Prostate gland (tissue), 2 donors: ENCODE measurements at places on chromosomes 3 and 15.

- no peak for DNase-seq
Measured at GRCh38 chr3:4162096-4162495, 141.1 kb upstream of the SETMAR start.

DNA sequence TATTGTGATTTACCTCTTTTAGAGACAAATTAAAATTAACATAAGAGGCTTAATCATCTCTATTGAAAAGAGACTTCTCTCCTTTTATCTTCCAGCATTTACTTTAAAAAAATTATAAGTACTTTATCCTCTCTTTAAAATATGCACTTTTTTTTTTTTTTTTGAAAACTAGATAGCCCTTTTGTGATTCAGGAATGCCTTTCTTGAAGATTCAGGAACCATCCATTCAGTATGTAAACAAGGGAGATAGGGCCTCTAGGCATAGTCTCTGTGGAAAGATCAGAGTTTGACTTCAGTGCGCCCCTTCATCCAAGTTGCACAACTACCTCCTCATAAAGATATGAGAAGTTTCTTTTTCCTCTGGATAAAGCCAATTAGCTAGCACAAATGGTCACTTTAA lies 1163.7 kb downstream of the SI start:
- no peak for DNase-seq

GRCh38 chr3:107919239-107919638 lies 171.6 kb downstream of the CD47 start:
- no peak for DNase-seq

- DNase-seq = no peak
Measured at GRCh38 chr3:115341208-115341607, 194.1 kb upstream of the ZBTB20 start.

DNA sequence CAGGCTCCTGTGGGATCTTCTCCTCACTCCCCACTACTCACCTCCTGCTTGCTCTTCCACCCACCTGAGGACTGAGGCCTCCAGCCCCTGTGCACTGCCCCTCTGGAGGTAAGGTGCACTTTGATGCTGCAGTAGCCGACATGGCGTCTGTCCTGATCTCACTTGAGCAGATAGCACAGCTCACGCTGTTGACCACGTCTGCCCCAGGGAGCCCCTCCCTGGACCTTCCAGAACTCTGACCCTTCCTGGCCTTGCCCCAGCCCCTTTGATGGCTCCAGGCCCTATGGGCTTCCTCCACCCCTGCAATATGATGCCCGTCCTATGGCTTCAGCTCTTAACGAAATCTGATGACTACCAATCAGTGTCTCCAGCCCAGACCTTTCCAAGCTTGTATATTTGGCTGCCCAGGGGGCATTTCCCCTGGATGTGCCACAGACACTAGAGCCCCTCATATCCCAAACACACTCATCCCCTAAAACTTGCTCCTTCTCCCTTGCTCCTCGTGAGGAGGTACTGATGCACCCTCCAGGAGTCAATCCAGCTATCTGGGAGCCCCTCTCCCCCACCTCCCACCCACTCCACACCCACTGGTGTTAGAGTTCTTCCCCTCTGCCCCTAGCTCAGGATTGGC lies 27.1 kb downstream of the KY start:
- DNase-seq = no peak

DNA sequence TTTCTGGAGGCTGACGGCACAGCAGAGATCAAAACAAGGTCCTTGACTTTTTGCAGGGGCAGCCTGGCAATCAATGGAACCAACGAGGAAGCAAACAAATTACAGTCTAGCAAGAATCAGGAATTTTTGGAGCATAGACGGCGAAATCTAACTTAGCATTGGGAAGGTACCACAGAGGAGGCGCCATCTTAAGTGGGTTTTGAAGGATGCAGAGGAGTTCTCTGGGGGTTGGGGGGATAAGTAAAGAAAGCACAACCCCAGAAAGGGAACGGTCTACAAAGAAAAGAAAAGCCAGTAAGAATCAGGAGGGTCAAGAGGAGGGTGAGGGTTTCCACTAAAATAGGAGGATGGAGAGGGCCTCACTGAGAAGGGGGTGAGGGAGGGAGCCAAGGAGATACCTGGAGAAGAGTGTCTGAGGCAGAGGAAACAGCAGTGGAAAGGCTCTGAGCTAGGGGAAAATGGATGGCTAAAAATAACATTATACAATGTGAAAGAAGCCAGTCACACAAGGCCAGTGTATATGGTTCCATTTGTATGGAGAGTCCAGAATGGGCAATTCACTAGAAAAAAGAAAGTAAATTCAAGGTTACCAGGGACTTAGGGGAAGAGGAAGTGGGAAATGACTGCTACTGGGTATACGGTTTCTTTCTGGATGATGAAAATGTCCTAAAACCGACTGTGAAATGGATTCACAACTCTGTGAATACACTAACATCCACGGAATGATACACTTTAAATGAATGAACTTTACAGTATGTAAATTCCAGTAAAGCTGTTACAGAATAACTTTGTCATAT lies 25.2 kb upstream of the IQSEC1 start:
- DNase-seq = no peak

DNA sequence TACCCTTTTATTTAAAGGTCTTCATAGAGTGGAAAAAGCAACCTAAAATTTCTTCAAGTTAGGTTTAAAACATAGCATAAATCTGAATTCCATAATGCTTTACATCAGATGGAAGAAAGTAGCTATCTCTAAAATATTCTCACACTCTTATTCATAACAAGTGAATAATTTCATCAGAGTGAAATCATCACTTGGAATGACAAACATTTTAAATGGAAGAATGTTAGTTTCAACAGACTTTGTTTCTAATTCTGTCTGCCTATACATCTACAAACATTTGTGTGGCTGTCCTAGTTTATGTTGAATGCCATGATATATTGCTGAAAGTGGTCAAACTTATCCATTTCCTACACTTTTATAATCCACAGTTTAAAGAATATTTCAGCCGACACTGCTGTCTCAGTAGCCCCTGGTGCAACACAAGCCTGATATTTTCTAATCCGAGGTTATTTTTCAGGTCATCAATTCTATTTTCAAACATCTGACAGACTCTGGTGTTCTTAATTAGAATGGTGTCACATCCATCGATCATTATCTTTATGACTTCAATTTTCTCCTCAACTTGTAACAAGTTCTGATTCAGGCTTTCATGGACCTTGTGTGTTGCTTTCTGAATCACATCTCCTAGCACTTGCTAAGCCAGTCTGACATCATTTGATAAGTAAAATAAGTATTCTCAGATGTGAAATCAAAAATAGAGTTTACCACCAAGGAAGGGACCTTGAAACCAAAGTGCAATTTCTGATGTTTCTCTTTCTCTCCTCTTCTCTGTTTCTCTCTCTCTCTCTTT lies 17.1 kb upstream of the CNTN3 start:
- no peak for DNase-seq

GRCh38 chr3:70550723-70551319 lies 238.4 kb upstream of the MDFIC2 start:
- DNase-seq = peak; percentile 60

- no peak for DNase-seq
Measured at GRCh38 chr15:90291679-90292356, 26.3 kb downstream of the NGRN start.

DNA sequence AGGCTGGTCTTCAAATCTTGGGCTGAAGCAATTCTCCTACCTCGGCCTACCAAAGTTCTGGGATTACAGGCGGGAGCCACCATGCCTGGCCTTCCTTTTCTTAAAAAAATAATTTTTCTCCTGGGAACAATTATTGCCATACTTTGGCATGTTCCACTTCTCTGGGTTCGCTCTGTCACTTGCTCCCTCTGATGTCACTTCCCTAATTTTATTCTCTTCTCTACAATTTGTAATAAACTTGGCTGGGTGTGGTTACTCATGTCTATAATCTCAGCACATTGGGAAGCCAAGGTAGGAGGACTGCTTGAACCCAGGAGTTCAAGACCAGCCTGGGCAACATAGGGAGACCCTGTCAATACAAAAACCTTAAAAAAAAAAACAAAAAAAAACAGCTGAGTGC lies 6.1 kb upstream of the IMPDH2 start:
- no peak for DNase-seq

DNA sequence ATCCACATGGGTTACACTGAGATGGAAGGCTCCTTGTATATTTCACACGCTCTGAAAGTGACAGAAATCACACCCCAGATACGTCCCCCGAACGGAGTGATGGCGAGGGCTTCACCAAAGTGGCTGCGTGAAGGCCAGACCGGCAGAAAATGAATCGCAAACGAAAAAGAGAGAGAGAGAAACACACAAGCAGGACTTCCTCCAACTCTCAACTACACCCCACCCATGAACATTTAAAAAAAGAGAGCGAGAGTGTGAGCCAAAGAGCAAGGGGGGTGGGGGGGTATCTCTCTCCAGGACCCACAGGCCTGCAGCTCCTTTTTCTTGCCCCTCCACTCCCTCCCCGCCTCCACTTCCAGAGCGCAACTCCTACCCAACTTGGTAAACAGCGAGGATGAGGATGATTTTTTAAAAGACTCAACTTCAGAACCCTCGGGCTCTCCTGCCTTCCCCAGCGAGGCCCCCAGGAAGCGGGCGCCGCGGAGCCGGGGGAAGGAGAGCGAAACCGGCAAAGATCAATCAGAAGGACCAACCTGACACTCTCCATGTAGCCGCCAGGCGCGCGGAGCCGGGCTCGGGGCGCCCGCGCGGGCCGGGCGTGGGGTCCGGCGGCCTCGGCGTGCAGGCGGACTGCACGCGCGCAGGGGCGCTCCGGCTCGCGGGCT lies 519.1 kb downstream of the FOXP1 start:
- DNase-seq = peak; percentile 39

DNA sequence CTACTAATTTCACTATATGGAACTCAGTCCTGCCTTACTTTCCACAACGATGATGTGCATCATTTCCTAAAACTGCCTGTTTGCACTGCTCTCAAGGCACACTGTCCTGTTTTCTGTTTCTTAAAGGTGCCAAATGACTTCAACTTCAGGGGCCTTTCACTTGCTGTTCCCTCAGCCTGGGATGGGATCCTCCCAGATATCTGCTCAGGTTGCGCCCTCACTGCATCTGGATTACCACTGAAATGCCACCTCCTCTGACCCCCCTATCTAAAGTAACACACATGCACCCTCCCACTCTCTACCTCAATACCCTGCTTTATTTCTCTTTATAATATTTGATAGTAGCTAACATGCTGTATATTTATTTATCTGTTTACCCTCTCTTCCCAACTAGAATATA lies 123.8 kb upstream of the CMC1 start:
- DNase-seq = no peak

DNA sequence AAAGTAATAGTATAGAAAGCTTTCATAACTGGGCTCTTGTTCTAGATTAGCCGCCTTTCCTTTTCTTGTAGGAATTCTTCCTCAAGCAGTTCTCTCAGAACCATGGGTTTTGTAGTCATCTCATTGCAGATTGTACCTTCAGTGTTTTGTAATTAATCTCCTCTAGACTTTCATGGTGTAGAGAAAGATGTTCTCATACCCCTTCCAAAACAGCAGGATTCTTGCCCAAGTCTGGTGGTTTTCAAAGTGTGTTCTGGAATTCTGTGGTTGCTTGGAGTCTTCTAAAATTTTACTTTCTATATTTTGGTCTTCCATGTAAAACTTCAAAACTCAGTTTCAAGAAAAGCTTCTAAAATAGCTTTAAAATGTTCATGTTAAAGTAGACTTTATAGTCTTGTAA lies 293.8 kb downstream of the PTPRG start:
- DNase-seq = no peak

DNA sequence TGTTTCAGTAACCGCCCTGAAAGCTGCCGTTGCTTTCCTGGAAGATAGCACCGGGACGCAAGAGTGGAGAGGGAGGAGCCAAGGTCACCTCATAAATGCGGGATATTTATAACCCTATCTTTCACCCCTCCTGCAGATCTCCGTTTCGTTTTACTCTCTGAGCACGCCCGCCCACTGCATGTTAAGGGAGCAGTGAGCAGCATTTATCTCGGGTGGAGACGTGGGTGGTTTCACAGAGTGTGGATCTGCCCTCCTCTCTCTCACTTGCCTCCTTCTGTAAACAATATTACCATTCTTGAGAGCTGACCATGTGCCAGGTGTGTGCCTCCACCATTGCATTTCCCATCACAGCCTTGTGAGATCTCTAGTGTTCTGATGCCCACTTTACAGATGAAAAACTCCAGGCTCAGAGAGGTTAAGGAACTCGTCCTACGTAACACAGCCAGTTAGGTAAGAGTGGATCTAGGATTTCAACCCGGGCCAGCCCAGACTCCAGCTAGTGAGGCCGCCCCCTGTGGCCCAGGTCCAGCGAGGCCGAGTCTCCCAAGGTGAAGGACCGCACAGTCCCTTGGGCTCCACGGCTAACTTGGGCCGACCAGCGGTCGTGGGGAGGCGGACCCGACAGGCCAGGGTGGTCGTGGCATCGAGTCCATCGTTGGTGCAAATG lies 16.9 kb upstream of the SEMA4B start:
- peak; percentile 94 for DNase-seq

DNA sequence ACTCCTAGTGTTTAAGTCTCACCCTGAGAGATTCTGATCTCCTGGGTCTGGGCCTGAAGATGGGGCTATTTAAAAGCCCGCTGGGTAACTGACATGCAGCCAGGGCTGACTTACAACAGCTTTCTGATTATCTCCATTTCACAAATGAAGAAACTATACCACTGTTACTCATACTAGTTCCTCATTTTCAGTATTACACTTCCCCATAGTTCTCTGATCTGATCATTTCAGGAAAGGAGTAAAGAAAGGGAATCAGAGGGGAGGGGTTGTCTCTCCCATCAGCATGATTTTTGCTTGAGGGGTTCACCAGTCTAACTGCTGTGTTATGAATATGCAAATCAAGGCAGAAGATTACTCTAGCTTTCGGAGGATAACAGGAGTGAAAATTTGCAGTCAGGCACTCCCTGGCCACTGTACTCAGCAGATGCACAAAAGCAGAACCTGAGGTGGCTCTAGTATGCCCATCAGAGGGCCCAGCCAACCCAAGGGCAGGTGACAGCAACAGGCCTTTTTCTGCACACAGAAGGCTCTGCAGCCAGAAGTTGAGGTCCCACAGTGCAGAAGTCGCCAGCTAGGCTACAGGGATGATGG lies 59.4 kb downstream of the DAPK2 start:
- DNase-seq = no peak

- no peak for DNase-seq
Measured at GRCh38 chr3:114418724-114419543, 125.1 kb downstream of the TIGIT start.

DNA sequence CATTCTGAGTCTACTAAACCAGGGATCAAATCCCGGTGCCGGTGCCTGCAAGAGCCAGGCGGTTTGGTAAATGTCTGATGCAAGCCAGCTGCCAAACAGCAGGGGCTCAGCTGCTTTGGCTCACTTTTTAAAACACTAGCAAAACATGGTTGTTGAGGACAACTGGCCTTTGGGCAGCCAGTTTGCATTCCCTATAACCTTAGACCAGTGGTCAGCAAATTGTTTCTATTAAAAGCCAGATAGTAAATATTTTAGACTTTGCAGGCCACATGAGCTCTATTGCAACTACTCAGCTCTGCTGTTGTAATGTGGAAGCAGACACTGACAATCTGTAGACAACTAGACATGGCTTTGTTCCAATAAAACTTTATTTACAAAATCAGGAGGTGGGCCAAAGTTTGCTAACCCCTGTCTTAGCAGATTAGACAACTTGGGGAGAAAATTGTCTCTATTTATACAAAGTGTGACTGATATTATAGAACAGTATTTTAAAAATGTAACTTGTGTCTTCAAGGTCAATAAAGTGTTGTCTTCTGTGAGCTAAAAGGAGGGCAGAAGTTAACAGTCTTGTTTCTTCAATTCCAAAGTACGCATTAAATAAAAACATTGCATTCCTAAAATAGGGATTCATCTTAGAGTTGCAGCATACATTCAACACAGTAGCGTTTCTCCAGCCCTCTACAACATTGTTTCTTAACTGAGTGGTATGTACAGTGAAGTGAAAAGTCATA lies 67.6 kb downstream of the SSUH2 start:
- DNase-seq = no peak
